ENCODE measurements at places on chromosomes 7 and 10.

- no peak for DNase-seq
Measured at GRCh38 chr7:158911145-158911544, 54.8 kb downstream of the DYNC2I1 start.

GRCh38 chr10:4352414-4352961, 473.5 kb upstream of the AKR1E2 start:
- no peak for DNase-seq

GRCh38 chr7:117010375-117011133, 57.3 kb downstream of the ST7 start:
- DNase-seq: no peak

DNA sequence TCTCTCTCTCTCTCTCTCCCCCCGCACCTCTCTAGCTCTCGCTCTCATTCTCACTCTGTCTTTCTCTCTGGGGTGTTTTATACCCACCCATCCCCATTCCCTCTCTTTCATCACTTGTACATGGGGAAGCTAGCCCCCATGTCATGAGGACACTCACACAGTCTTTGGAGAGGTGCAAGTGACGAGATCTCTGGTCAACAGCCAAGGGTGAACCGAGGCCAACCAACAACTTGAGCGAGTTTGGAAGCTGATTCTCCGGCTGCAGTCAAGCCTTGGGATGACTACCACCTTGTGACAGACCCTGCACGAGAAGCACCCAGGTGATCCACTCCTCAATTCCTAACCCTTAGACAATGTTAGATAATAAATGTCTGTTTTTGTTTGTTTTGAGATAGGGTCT, 10.1 kb upstream of the KBTBD2 start:
- no peak for DNase-seq

DNA sequence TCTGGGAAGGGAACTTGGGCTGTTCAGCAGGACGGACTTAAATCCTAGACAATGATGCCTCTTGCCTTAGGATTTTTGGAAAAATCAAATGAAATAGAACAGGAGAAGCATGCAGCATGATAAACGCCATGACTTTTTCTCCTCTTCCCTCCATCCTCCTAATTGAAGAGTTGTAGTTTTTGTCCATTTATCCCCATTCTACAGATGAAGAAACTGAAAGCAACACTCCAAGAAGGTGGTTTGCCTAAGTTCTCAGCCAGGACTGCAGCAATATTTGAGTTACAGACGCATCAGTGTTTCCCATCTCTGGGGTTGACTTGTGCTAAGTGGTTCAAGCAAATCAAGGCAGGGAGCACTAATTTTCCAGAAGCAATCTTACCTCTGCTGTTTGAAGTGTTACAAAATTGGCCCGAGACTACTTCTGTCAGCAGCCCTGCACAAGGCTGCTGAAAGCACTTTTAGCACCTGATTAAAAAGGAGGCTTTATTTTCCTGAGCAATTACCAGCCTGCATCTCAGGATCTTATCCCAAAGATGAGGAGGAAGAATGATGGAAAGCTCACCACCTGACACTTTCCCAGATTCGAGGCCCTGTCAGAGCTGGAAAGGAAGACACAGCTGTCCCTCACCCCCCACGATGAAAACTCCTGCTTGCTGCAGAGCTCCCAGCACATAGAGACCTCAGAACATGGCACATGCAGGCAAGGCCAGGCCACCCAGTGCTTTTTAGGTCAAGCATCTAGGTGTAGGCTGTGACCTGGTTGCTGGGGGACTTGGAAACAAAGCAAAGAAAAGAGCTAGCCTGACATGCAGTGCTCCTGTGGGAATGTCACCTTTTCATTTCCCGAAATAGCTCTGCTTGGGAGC, 19.7 kb upstream of the C10orf71 start:
- no peak for DNase-seq

GRCh38 chr7:26201247-26202018, at the start of gene CBX3:
TSS of gene CBX3 (plus strand) at chr7:26201745. CDS start at chr7:26202999, 1,254 bp downstream.
- DNase-seq: peak; percentile 87

GRCh38 chr10:29559996-29560395, 74.8 kb downstream of the SVIL start:
- no peak for DNase-seq

DNA sequence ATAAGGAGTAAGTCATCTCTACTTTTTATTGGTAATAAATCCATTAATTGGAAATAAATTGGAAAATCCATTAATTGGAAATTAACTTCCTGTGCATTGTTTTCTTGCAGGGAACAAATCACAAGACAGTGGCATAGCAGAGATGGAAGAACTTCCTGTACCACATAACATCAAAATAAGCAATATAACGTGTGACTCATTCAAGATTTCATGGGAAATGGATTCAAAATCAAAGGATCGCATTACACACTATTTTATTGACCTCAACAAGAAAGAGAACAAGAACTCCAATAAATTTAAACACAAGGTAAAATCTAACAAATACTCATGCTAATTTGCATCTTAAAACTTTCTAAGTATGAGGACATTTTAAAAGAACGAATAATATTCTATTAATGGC, 57.8 kb downstream of the PHYHIPL start:
- no peak for DNase-seq

DNA sequence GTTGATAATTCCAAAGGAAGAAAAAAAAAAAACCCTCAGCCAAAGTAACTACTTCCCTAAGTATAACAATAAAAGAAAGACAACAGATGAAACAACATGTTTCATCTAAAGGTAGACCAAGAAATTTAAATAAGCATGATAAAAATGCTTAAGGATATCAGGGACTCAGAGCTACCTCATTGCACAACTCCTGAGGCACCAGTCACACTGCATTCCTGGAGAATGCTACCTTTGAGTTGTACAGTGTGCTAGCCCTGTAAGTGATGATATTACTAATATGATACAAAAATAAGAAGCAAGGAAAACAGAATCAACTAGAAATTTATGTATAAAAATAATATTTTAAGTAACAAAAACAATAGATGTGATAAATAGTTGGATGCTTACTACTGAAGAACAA, 29.5 kb upstream of the C7orf33 start:
- DNase-seq: no peak

GRCh38 chr10:24465891-24466818, 257.2 kb downstream of the KIAA1217 start:
- no peak for DNase-seq

DNA sequence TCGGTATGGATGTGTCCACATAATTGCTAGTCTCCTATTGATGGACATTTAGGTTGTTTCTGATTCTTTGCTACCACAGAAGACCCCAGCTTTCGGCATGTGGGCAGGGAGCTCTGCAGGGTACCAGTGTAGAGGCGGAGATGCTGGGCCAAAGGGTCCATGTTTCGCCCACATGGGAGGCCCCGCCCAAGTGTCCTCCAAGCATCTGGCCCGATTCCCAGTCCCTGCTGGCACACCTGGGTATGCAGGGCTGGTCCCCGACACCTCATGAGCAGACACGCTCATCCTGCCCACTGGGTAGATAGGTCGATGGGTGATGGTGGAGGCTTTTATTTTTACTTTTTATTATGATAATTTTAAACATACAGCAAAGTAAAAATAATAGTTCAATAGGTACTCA, 19.4 kb upstream of the TBRG4 start:
- DNase-seq: no peak

DNA sequence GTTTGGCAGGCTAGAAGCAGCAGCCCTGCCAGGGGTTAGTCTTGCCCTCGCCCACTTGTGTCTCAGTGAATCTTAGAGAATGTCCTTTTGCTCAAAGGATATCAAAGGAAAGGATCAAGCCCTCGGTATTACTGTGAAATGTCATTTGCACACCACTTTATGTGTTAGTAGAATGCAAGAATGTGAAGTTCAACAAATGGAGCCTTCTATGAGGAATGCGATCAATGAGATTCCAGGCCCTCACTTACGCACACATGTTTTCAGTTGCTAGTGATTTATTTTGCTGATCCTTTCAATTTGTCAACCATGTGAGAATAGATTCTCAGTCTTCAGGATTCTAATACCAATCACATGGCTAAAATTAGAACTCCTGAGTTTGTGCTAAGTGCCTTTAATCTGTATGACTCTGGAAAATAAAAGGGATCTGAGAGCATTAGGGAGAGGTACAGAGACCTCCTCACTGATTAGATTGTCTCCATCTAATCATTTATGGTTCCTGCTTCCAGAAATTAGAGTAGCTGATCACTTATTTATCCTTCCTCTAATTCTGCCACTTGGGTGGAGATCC, 123.0 kb upstream of the SP4 start:
- DNase-seq: no peak

DNA sequence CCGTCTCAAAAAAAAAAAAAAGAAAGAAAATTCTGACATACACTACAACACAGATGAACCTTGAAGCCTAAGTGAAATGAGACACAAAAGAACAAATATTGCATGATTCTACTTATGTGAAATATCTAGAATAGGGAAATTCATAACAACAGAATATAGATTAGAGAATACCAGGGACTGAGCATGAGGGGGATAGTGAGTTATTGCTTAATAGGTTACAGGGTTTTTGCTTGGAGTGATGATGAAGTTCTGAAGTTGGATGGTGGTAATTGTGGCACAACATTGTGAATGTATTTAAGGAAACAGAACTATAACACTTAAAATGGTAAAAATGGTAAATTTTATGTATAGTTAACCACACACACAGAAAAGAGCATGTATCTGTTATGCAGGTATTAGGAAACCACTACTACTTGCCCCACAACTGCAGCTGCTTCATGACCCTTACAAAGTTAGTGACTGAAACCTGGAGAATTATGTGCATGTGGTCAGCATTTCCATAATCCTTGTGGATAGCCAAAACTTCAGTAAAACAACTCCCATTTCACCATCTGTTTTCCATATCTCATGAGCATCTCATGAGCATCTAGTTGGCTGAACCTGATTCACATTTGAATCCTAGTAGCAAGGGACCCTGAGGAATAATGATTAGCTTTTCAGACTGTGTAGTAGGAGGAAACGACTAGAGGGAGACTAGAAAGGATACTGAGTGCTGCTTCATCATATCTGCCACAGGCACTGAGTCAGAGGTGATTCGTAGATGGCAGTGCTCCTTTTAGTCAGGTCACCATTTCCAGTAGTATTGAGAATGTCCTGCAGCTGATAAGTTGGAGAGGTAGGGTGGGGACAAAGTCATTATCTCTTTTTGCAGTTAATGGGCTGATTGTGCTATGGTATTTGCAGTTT, 26.3 kb downstream of the SAMD8 start:
- DNase-seq: no peak

GRCh38 chr7:135775230-135775629, 26.6 kb upstream of the FAM180A start:
- no peak for DNase-seq

DNA sequence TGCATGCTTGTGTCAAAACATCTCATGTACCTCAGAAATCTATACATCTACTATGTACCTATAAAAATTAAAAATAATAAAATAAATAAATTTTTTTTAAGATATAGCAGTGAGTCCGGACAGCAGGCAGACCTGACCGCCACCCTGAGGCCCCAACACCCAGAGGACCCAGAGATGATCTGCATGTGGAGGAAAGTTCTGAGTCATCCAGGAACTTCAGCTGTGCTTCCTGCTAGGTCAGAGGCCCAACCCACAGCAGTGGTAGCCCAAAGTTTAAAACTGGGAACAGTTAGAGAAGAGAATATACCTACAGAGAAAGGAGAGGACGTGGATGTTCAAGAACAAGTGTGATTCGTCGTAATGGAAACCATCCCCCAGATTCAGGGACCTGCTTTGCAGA, 683.7 kb upstream of the NRP1 start:
- no peak for DNase-seq

DNA sequence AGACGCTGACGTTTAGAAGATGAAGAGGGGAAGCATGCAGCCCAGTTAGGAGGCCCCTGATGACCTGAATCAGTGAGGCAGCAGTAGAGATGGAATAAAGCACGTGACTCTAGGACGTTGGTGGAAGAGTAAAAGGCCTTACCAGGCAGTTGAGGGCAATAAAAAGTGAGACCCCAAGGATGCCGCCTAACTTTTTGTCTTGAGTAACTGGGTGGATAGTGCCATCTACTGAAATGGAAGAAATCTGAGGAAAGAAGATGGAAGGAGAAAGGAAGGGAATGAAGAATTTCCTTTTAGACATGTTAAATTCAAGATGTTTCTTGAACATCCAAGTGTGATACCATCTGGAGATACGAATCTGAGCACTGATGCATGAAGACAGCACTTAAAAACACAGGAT, 220.0 kb upstream of the LRRN3 start:
- DNase-seq: no peak

- DNase-seq: no peak
Measured at GRCh38 chr10:78066012-78066411, 32.3 kb downstream of the RPS24 start.
